ENCODE measurements at places on chromosomes 11 and 22.
A peak's percentile ranks its signal among the peaks of the same experiment; 100 is the strongest.

DNA sequence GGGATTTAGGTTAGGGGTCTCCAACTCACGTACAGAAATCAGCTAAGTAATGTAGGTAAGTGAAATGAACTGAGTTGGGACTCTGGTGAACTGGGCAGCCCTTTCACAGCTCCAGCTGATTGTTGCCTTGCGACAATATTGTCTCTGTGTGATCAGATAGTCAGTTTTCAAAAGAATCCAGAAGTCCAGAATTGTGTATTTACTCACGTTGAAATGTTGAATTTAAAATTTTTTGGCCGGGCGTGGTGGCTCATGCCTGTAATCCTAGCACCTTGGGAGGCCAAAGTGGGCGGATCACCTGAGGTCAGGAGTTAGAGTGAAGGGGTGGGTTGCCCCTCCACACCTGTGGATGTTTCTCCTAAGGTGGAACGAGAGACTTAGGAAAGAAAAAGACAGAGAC lies 18.8 kb upstream of the WDR74 start:
- no peak for DNase-seq

GRCh38 chr11:86482692-86483091 lies 108.0 kb downstream of the CCDC81 start:
- DNase-seq, result no peak

DNA sequence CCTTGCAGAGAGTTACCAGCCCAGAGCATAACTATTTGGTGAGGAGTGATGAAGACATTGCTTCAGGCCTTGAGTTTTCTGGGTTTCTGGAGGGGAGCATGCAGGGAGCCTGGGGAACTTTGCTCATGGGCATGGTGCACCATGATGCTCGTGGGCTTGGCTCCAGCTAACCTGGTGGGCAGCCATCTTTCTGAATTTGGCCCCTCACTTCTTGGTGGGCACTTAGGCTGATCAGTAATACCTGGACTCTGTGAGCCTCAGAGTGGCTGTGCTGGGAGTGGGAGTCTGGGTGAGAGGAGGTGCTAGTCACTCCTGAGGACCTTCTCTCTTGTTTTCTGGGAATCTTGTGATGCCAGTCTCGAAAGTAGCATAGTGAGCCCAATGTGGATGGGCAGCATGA lies 30.6 kb downstream of the AMPD3 start:
- DNase-seq, result no peak

- DNase-seq, result no peak
Observed at GRCh38 chr22:36244522-36245391, 5.4 kb upstream of the APOL2 start.

DNA sequence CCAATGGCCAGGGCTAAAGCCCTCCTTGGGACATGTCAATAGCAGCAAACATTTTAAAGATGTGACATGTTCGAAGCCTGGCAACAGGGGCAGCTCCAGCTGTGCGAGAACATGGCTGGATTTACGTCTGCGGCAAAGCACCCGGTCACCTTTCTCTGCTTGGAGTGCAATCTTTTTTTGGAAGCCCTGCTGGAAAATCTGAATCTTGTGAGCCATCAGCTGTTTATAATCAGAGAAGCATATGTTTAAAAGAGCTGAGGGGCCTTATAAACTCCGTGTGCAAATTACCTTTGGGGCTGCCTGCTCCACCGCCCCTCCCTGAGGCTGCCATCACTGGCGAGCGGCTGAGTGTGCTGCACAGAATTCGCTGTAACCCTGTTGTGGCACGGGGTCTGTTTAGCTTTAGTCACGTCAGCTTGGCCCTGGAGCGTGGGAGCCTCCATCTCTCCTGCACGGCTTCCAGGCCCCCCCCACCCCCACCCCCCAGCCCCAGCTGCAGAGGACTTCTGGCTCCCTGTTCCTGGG lies 9.0 kb upstream of the KCNQ1OT1 start:
- no peak for DNase-seq

DNA sequence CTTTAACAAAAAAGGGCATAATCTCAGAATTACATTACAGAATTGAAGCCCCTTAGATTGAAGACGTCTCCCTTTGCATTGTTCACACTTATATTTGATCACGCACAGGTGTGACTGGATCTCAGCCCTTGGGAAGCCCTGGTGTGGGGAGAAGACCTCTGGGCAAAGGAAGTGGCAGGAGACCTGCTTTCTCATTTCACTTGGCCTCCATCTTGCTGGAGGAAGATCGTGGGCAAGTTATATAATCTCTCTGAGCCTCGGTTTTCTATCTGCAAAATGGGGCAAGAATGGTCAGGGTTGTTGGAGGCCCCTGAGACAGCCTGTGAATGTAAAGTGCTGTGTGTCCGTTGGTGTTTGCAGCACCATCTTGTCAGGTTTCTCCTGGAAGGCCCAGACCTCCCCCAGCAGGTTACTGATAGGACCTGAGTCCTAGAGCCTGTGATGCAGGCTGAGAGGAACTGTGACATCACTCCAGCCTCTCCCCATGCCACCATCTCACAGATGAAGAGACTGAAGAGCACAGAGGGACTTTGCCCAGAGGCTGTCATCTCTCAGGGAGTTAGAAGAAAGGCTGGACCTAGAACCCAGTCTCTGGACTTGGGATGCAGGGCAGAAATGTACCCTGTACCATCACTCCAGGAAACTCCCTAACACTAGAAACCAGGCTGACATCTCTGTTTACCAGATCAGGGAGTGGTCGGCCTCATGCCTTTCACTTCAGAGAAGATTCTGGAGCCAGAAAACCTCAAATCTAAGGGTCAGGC lies 1.1 kb upstream of the APOA1 start:
- DNase-seq, result no peak

DNA sequence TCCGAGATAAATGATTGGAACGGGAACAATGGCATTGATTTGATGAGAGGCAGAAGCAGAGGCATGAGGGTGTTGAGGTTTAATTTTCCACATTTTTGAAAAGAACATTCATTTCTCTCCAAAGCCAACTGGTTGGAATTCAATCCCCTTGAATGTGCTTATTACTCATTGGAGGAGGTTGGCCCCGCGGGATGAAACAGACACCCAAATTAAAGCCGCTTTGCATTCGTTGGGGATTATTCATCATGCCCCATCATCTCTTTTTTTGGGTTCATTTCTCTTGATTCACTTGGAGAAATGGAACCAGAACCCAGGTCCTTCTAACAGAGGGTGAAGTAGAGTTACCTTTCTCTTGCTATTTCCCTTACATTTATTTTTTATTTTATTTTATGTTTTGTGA lies 47.6 kb upstream of the PARVG start:
- DNase-seq, result no peak

- DNase-seq, result peak; percentile 2
Observed at GRCh38 chr11:5476186-5476819, 12.2 kb upstream of the OR52D1 start.

Measured in CD8-positive, alpha-beta T cell (primary cell).